ENCODE measurements at places on chromosomes 1 and 21.

DNA sequence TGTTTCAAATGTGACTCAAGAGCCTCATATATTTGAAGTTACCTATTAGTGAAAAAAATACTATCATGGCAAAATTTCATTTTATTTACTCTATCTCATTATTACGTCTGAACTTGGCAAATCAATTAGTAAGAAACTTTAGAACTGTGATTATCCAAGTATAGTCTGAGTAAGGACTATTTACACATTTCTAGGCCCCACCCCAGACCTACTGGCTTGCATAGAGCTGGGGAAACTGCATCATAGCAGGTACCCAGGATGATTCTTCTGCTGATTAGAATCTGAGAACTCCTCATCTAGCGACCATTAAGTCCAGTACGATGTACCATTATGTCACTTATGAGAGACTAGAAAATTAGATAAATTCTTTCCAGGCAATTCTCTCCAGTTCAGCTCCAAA lies 20.1 kb downstream of the MCOLN3 start:
- no peak for DNase-seq

GRCh38 chr1:78333502-78333901 lies 157.3 kb upstream of the PTGFR start:
- DNase-seq, result no peak

GRCh38 chr1:229657993-229658755 lies 32.1 kb downstream of the URB2 start:
- no peak for DNase-seq

DNA sequence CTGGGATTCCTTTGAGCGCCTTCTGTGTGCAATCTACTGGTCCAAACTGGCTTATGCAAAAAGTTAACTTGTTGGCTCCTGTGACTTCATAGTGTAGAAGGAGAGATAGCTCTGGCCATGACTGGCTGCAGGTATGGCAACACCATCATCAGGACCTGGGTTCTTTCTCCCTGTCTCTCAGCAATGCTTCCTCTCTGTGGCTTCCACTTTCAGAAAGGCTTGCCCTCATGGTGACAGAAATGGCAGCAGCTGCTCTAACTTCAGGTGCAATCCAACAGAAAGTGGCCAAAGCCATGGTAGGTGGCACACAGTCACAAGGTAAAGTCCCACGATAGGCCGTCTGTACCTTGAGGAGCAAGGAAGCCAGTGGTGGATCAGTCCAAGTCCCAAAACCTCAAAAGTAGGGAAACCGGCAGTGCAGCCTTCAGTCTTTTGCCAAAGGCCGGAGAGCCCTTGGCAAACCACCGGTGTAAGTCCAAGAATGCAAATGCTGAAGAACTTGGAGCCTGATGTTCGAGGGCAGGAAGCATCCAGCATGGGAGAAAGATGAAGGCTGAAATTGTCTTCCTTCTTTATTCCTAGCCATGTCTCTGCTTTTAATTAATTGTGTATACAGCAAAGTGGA lies 45.0 kb downstream of the ZBTB40 start:
- no peak for DNase-seq

DNA sequence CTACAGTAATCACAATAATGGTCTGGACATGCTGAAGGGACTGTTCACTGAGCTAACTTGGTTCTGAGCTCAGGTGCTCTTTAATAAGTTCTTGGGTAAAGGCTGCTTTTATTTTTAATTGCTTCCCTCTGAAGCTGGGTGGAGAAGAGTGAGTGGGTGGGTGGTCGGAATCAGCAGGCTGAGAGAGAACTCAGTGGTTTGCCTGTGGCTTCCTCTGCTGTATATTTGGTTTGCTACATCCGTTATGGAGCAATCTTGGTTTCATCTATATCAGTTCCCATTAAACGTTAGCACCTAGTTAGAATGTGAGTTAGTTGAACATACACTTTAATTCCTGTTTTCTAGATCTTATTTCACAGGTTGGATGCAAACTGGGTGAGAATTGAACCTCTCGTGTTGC lies 23.3 kb downstream of the CNIH4 start:
- no peak for DNase-seq

DNA sequence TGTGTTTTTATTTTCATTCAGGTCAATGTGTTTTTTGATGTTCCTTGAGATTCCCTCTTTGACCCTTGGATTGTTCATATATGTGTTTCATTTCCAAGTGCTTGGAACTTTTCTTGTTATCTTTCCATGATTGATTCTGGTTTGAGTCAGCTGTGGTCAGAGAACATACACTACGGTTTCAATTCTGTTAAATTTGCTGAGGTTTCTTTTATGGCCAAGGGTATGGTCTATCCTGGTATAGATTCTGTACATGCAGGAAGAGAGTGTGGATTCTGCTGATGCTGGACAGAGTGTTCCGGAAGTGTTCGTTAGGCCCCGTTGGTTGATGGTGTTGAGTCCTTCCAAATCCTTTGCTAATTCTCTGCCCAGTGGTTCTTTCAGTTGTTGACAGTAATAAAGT lies 98.5 kb upstream of the COL6A1 start:
- no peak for DNase-seq

- no peak for DNase-seq
These were observed 79.8 kb downstream of the AJAP1 start for GRCh38 chr1:4734219-4734618.

- no peak for DNase-seq
These were observed 1266.0 kb upstream of the ADGRL2 start for GRCh38 chr1:80534606-80535360.

DNA sequence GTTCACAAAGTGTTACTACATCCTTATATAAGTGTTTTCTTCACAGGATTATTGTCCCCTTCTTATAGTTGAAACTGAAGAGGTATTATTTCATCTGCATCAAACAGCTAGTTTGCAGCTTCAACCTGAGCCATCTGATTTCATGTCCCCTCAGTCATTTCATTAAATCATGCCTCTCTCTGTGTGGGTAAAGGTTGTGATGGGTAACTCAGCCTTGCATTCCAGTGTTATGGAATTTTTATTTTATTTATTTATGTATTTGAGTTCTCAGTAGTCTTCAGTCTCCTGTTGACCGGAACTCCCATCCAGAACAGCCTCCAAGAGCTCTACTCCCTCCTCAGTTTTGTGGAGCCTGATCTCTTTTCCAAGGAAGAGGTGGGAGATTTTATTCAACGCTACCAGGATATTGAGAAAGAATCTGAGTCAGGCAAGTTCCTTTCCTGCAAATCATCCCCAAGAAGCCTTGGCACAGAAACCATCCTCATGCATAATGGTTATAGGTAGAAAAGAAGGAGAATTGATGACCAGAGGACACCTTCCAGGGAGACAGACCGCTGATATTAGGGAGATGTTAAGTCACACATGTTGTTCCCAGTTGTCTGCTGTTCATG lies 21.8 kb downstream of the CHD1L start:
- no peak for DNase-seq

DNA sequence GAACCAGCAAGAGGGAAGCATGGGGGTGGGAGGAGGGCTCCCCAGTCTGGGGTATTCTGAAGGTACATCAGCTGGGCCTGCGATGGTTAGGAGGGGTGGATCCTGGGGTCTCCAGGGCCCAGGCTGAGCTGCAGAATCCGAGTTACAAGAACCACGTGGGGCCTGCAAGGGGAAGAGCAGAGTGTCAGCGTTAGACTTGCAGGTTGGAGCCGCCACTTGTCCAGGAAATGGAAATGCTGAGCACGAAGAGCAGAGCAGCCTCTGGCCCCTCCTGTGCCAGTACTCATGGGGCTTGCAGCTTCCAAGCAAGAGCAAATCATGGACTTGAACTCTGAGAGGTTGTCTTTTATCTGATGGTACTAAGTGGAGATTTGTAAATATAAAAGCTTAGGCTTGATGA lies 47.5 kb upstream of the COL6A1 start:
- DNase-seq, result no peak

DNA sequence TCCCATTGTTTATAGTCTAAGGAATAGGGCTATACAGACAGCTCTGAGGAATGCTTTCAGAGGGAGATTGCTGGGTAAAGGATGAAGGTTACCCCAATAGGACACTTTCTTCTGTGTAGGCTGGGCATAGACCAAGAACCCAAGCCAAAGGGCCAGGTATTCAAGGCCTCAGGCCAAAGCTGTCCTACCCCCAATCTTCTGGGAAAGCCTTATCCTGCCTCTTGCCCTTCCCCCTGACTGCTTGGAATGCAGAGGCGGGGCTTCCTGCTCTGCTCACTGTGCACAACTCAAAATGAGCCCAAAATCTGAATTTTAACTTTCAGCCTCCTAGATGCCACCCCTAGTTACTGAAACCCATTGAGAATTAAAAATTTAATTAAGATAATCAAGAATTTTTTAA lies 2.2 kb downstream of the OR10Z1 start:
- no peak for DNase-seq

- DNase-seq, result no peak
These were observed 37.4 kb upstream of the ZBTB40 start for GRCh38 chr1:22414244-22414751.

DNA sequence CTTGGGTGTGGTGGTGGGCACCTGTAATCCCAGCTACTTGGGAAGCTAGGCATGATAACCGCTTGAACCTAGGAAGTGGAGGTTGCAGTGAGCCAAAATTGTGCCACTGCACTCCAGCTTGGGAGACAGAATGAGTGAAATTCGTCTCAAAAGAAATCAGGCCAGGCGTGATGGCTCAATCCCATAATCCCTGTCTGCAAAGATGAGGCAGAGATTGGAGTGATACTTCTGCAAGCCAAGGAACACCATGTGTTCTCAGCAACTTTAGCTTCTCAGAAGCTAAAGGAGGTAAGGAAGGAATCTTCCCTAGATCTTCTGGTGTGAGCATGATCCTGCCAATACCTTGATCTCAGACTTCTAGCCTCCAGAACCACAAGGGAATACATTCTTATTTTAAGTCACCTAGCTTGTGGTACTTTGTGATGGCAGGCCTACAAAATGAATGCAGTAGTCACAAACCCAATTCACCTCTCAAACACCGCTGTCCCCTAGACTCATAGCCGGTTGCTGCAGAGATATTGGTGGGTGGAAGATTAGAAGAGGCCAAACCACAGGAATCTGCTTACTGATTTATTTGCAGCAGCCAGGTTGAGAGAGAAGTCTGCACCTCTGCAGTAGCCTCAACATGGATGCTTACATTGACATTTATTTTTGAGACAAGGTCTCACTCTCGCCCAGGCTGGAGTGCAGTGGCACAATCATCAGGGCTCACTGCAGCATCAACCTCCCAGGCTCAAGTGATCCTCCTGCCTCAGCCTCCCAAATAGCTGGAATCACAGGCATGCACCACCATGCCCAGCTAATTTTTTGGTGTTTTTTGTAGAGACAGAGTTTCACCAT lies 18.6 kb downstream of the L1TD1 start:
- DNase-seq, result no peak

GRCh38 chr1:175219774-175220173 lies 27.2 kb upstream of the KIAA0040 start:
- DNase-seq, result no peak

DNA sequence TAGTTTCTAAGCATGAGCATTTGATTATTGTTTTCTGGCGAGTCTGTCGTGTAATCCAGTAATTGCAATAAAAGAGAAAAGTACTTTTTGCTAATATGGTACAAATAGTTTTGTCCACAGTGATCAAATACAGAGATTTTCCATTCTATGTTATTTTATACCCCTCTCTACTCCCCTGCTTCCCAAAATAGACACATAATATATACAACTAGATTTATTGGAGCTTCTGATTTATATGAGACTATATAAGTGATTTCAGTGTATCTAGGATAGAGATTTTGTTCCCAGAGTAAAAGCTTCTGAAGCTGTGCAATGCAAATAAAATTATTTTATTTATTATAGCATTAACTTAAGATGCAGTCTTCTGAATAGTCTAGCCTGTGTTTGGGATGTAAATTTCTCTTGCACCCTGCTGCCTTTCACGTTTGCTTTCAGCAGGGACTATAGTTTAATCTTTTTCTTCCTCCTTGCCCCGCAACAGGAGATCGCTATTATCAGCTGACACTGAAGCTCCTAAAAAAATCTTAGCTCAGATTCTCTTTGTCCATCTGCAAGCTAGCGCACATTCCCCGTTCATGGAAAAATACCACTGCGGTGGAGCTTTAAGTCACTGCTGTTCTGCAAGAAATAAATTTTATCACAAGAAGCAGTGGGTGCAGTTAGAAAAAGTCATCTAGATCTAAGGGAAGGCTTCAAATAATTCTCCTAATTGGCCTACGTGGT lies 273.3 kb downstream of the DISC1 start:
- no peak for DNase-seq

DNA sequence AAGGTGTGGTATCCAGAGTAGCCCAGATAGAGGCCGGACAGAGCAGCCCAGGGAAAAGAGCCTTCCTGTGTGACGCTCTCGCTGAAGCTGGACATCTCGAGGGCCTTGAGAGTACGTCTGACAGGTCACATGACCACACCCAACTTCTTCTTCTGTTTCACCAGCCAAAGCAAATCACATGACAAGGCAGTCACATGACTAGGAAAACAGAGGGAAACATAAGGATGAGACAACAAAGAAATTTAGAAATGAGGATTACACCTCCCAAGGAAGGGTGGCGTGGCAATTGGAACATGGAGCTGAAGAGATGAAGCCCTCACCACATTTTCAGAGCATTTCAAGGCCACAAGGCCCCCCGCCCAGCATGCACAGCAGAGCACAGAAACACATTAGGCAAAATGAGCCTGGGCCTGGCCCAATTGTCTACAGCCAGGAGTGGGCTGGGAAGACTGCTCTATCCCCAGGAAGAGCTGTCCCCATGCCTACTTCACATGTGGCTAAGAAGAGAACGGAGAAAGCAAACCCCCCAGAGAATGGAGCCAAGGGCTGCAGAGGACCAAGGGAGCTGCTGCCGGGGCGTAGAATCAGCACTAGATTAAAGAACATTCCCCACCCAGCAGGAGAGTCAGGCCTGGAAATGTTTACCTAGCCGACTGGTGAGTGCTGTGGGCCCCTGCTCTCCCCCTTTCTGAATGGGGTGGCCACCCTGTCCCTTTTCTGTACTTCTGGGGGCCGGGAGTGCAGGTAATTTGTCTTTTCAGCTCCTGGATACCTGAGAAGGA lies 305.1 kb downstream of the NPHP4 start:
- no peak for DNase-seq

GRCh38 chr1:29752141-29752540 lies 515.8 kb downstream of the PTPRU start:
- DNase-seq, result no peak

Measured in stimulated activated CD4-positive, alpha-beta T cell treated with anti-CD3 and anti-CD28 coated beads, Interleukin-1b, Interleukin-23, amount 100 ng/mL, for 24 hours (primary cell).